ENCODE measurements at places on chromosomes 3 and 15.

DNA sequence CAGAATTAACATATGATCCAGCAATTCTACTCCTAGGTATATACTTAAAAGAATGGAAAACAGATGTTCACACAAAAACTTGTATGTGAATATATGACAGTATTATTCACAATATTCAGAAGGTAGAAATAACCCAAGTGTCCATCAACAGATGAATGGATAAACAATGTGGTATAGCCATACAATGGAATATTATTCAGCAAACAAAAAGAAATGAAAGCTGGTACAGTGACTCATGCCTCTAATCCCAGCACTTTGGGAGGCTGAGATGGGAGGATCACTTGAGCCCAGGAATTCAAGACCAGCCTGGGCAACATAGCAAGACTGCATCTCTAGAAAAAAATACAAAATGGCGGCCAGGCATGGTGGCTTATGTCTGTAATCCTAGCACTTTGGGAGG is 129.4 kb downstream of the RBPMS2 start:
- no peak for DNase-seq

DNA sequence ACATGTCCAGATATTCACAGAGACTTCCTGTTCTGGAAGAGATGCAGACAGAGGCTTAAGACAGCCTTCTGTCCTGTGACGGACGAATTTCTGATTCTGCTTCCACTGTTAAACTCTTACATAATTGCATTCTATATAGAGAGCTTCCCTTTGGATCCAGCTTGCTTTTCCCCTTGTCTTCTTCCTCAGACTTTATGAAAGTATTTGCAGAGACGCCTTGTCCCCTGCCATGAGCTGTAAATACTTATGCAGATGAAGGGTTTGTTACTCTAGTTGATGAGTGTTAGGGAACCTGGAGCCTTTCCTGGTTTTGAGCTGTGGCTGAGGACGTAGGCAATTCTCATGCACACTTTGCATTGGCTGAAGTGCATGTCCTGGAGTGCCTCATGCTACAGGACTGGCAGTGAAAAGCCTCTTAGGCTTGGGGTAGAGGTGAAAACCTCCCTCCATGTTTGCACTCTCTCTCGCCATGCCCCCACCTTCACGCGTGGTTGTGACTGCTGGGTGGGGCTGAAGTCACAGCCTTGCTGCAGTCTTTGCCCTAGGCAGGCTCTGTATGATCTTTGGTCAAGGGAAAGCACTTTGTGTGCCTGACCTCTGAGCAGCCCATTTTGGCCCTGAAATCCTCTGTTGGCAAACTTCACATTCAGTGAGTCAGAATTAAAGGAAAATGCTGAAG is 286.6 kb downstream of the PTPRG start:
- no peak for DNase-seq

DNA sequence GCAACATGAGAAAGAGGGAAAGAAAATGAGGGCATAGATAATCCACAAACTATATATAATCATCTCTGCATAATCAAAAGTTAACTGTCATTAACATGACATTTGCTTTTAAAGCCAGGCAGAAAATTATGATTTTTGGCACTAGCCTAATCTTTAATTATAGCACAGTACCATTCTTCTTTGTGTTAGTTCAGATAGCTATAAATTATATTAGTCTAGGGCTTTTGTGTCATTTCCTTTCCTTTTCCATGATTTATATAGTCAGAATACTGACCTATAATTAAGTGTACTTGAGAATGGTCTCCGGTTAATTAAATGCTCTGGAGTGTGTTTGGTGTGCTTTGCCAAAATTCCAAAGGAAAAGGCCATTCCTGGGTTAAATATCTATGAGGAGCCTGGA is 441.9 kb upstream of the THRB start:
- DNase-seq = no peak

- DNase-seq = no peak
Measured at GRCh38 chr3:195113048-195113447, 157.9 kb downstream of the XXYLT1 start.

GRCh38 chr3:183378545-183378944 is 49.9 kb downstream of the MCF2L2 start:
- DNase-seq = no peak

GRCh38 chr3:46508850-46509591 is 11.2 kb downstream of the RTP3 start:
- DNase-seq = no peak

DNA sequence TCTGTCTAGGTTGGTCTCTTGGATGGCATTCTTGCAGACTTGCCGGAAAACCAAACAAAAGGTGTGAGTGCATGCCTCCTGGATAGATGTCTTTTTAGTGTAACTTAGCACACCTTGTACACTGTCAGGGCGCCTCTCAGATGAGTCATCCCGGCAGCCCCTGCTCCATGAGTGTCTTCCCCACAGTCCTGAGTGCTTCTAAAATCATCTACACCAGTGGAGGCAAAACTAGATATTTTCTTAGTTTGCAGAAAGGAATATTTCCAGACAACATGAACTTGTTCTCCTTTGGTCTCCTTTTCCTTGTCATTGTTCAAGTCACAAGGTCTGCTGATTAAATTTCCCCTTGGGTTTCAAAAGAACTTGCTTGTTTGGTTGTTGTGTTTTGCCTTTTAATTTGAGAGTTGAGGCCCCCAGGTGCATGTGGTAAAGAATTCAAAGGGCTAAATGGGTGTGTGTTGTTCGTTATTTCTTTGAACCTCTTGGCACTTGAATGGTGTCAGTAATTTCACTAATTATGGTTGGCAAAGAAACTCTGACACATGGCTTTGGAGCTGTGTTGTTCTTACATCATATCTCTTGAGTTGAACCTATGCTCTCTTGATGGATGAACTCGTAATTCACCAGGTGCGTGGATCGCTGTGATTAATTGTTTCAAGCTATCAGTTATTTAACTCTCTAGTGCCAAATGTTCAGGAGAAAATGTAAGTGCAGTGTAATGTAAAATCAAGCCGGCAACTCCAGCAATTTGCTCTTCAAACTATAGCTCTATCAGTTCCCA is 98.2 kb downstream of the IGF1R start:
- DNase-seq = no peak

DNA sequence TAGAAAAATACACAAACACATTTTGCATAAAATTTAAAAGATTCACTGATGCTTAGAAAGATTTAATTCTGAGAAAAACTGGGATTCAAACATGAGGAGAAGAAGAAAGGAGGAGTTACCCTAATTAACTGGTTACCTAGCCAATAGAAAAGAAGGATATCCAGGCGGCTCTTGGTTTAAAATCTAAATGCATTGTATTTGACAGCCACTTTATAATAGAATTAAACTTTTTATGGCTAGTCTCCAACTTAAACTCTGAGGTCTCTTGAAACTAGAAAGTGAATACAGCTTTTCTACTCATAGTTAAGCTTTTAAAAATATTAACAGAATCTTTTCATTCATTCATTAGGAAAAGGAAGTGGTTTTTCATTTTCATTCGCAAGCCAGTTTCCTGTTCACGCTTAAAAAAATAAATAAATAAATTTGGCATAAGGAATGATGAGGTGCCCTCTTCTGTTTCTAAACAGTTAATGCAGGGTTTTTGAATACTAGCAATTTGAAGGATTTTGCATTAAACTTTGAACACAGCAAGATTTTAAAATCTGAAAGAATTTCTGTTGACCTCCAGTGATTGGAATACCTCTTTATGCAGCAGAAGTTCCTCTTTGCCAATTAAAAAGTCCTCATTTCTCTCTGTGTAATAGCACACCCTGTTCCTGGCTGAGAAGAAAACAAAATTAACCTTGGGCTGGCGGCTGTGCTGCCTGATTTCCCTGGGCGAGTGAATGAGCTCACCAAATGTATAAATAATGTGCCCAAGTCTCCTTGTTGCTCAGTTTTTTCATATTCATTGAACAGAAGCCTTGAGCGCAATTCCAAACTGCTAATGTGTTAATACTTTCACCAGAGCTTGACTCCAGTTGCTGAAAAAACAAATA is 105.1 kb downstream of the ZMAT3 start:
- DNase-seq = peak; percentile 32

- DNase-seq = no peak
Measured at GRCh38 chr3:191753196-191753595, 292.2 kb downstream of the PYDC2 start.

GRCh38 chr3:70312336-70312735 is at the start of gene MDFIC2:
Gene MDFIC2 (minus strand): TSS chr3:70312638. CDS start chr3:70311973, 665 bp downstream.
- DNase-seq = no peak

GRCh38 chr15:70714565-70714964 is 48.8 kb downstream of the UACA start:
- no peak for DNase-seq

DNA sequence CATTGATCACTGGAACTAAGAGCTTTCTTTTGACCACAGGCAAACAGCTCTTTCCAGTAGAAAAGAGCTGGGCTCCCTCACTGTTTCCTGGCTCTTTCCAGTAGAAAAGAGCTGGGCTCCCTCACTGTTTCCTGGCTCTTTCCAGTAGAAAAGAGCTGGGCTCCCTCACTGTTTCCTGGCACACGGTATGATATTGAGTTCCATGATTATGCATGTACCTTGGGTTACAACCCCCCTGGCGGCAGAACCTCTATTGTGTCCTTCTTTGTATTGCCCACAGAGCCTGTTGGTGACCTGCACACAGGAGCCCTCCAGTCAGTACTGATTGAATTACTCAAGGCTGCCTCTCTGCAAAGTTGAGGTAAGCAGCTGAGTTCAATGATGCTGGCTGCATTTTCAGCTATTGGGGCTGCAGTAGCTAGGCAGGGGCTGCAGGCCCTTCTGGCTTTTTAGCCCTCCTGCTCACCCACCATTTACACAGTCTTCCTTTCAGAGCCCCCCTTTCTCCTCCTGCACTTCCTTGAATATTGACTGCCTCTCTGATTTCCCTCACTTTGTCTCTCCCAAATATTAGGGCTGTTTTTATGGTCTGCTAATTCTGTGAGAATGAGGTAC is 10.2 kb downstream of the ACKR2 start:
- no peak for DNase-seq

GRCh38 chr15:69505956-69506556 is 53.4 kb downstream of the RPLP1 start:
- DNase-seq = no peak

DNA sequence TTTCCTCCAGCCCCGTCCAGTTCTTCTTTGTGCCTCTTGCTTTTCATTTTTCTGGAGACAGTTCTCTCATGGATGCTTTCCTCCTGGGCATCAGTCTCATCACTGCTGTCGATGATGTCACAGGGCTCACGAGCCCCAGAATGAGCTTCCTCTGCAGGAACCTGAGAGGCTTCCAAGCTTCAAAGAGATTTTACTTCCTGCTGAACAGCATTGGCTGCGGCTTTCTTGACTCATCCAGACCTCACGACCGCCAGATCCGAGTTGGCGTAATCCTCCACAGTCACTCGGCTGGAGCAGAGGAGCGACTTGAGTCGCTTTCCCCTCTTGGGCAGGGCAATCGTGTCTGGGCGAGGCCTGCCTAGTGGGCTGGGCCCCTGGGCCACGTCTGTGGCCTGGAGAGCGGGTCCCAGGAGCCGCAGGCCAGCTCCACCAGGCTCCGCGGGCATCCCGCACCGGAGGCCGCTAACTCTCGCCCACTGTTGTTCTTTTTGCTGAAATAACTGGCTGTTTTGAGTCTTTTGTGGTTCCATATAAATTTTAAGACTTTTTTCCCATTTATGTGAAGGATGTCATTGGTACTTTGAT is 20.8 kb upstream of the FAN1 start:
- no peak for DNase-seq

- DNase-seq = no peak
Measured at GRCh38 chr3:47512416-47513124, 942 bp downstream of the ELP6 start.

DNA sequence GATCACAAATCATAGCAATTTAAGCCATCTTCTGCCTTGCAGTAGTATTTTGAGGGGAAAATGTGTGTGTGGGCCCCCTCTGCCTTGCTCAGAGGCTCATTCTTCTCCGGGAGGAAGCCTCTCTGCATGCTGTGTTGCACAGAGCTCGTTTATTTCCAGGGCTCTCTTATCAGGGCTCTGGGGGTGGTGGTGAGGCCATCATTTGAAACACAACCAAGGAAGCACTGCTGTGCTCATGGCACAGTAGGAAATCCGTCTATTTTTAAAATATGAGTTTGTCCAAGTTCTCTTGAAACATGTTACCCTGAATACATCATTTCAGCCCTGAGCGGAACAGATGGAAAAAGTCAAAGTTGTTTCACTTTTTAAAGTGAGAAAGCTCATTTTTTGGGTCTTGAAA is 369.0 kb upstream of the CFAP20DC start:
- no peak for DNase-seq

DNA sequence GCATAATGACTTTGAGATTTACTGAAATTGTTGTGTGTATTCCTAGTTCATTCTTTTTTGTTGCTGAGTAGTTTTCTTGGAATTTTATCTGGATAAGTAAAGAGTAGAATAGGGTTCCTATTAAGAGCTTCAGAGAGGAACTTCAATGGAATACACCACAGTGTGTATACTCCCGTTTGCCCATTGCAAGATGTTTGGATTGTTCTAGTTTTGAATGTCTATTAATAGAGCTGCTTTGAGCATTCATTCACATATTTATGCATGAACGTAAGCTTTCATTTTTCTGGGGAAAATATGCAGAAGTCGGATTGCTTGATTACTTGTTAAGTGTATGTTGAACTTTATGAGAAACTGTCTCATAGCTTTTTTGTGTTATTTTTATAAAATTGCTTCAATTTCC is 580.5 kb downstream of the OTOL1 start:
- no peak for DNase-seq

DNA sequence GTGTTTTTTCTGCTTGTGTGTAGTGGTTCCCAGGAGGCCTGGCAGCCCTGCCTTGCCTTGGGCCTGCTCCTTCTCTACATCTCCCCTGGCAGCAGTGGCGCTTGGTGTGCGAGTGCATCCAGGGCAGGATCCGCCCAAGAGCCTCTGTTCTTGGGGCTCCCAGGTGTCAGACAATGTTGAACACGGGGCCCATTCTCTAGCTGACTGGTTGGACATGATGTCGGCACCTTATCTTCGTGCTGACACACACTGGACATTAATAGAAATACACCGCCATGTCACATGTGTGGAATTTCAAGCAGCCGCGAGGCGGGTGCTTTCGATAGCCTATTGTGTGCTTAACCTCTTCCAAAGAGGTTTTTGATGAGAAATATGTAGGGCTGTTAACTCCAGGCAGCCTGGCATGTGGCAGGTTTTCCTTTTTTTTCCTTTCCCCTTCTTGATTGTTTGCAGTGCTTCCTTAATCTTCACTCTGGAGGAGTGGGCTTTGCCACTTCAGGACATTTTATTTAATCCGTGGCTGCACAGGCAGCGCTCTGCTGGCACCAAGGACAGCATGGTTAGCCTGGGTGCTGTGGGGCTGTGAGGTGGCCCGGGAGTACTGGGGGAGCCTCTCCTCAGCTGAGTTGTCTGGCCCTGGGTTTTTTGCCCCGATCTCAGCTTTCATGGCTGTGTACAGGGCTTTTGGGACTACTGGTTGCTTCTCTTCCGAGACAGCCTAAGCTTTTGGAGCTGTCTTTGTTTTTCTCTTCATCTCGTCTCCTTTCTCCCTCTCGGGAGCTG is 42.5 kb downstream of the CHCHD6 start:
- DNase-seq = no peak
